ENCODE measurements at places on chromosomes 1 and 21.

DNA sequence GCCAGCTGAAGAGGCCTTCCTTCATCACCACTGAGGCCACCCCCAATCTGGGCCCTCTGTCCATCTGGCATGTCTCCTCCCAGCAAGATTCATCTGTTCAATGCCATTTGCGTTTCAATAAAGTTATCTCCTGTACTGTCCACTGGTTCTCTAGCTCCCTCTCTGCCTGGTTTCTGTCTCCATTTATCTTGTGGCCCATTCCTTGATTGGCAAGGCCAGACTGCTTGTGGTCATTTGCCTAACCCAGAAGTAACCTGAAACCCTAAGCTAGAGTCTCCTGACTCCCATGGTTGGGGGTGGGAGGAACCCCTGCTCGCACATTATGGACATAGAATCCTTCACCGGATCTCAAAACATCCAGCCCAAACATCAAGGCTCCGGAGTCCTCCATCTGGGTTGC, 2.1 kb upstream of the IPO9 start:
- no peak for DNase-seq

DNA sequence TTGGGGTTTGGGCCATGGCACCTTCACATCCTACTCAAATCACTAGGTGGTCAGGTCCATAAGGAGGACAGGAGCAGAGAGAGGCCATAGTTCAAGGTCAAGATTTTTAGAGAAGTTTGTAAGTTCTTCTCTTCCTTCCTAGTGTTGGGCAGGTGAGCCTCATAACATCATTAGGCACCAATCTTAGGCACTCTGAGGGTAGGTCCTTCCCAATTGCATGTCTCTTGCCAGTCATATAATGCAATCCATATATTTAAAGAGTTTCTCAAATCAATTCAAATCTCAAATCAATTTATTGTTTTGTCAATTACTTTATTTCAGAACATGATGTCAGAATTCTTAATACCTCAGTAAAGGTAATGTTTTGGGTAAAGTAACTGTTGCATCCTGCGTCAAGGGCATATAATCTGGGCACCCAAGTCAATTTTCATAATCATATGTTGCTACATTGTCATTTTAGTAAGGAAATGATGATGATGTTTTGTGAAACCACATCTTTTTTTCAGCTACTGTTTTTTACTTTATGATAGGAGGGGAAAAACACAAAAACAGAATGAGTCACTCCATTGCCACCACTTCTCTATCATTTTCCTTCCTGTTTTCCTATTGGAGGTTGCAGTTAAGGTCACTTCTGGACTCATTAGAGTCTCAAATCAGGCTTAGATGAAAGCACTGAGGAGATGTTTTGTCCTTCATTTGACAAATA, 122.7 kb downstream of the UCHL5 start:
- DNase-seq: no peak

GRCh38 chr1:215606564-215607168, 39.6 kb downstream of the KCTD3 start:
- no peak for DNase-seq

DNA sequence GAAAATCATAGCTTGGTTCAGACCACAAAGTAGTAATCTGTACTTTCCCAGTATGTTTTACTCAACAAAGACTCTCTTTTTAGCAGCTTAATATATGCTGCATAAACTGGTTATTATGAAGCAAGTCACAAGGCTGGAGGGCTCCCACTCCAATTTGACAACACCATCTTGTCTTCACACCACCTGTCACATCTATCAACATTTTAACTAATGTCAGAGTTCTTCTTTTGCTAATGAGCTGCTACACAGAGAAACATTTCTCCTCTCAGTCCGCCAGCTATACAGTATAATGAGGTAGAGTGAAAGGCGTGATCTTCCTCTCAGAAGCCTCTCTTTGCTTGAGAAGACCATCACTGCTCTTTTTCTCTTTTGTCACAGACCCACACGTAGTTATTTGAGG, 230.1 kb downstream of the BARHL2 start:
- DNase-seq: no peak

GRCh38 chr1:236800002-236800620, 5.0 kb downstream of the MTR start:
- no peak for DNase-seq

GRCh38 chr21:28480470-28480869, 512.2 kb downstream of the LTN1 start:
- no peak for DNase-seq

GRCh38 chr1:108190686-108191416, 9.3 kb downstream of the SLC25A24 start:
- no peak for DNase-seq

GRCh38 chr1:208807446-208808127, 563.4 kb upstream of the PLXNA2 start:
- DNase-seq: peak; percentile 35

GRCh38 chr1:189697113-189697512, 780.6 kb downstream of the BRINP3 start:
- DNase-seq: no peak

GRCh38 chr21:45632160-45632559, 11.4 kb upstream of the PCBP3 start:
- no peak for DNase-seq

GRCh38 chr1:193656841-193657240, 470.4 kb upstream of the B3GALT2 start:
- DNase-seq: no peak

GRCh38 chr1:160363951-160364735, 2.7 kb upstream of the NHLH1 start:
- DNase-seq: no peak

GRCh38 chr1:157245823-157246222, 107.6 kb upstream of the ETV3 start:
- no peak for DNase-seq

- DNase-seq: no peak
Observed at GRCh38 chr1:183061194-183061593, 38.0 kb downstream of the LAMC1 start.

DNA sequence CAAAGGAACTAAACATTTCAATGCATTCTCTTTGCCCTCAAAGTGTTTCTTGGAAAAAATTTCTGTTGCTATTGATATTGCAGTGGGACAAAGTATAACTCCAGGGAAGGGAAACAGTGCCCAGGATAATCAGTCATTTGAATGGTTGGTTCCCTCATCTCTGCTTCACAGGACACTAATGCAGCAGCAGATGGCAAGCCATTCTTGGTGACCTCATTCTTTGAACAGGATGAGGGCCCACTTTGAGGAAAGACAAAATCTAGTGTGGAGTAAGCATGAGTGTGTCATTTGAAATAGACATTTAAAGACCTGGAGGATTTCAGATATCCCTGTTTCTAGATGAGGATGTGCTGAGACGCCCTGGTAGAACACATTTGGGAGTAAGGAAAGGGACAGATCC, 32.3 kb downstream of the CHRM3 start:
- no peak for DNase-seq

DNA sequence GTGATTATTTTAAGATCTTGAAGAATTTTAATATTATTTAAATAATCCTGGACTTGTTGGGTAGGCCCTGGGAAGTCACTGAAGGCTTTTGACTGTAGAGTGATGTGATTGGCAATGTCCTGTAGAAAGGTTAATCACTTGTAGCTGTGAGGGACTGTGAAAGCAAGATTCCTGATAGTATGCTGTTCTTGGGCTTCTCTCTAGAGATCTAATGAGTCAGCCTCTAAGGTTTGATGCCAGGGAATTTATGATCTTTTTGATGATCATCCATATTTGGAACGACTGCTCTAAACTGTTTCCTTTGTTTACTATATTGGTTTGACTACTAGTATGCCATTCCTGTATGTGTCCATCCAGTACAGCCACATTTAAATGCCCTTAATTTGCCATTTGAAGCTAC, 56.5 kb downstream of the CAMSAP2 start:
- no peak for DNase-seq

- DNase-seq: no peak
Observed at GRCh38 chr1:19799230-19800075, at the start of gene TMCO4. TSS of gene TMCO4 (minus strand) at chr1:19799916. CDS start at chr1:19780758, 19,158 bp downstream.

DNA sequence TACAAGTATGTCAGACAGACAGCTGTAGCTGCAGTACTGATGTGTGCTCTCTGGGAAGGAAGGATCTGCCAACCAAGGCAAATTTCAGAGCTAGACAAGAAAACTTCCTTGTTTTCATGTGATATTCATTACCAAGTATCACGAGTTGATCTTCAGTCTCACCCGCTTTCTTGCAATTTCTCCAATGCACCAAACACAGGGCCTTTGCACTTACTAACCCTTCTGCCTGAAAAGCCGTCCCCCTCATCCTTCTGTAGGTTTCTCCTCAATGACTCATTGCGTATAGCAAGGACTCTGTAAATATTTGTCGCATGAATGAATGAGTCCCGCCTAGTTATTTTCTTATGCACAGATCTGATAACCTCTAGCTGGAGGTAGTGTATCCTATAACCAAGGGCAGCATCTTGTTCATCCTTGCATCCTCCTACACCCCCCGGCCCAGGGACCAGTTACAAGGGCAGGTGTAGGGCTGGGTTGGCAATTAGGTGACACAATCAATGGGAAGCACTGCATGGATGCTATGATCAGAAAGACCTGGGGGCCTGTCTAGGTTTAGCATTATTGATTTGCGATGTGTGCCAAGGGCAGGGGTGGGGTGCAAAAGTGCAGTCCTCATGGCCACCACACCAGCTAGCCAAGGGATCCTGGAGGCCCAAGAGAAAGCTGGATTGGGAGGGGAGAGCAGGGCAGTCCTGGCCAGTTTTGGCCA, 51.4 kb upstream of the GPR157 start:
- no peak for DNase-seq

DNA sequence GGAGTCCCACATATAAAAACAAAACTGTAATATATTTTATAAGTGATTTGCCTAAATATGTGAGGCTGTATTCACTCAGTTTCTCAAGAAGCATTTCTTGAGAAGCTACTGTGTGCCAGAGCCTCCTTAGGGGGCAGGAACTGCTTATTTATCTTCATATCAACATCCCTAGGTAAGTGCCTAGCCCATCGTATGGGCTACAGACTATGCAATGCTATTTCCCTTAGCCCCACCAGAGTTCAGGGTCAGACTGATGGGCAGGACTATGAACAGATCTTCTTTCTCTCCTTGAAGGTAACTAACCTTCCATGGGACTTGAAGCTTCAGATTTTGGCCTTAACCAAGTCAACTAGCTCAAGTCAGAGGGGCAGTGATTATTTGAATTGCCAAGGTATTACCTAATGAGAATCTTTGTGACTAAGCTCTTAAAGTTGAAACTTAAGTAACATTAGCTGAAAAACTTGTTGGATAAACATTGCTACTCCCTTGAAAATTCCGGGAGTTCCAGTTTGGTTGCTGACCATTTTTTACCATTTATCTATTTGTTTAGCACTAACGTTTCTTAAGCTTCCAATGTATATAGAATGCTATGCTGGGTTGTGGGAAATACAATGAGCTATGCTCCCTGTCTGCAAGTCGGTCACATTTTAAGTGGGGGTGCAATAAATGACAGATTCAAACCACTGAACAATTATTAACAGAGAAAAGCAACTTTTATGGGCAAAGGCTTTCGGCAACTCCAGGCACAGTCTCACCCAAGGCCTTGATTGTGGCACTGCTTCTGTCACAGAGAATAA, 85.2 kb downstream of the GPR88 start:
- DNase-seq: no peak

- DNase-seq: no peak
Observed at GRCh38 chr1:22633697-22634463, 2.5 kb upstream of the C1QA start.

GRCh38 chr1:194658090-194658439, 1471.7 kb upstream of the B3GALT2 start:
- no peak for DNase-seq

DNA sequence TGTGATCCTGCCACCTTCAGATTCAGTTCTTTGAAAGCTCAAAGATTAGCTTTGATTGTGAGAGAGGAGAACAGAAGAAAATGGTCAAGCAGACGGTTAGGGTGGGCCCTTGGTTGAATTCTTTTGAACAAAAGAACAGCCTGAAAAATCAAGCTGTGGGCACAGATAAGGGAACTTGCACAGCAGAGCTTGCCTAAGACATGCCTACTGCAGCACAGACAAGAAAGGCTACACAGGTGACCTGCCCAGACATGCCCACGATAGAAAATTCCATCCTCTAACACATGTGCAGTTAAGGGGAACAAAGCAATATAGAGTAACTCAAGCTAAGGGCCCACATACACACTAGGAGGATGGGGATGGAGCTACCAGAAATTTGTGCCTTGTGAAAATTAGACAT, 512.5 kb upstream of the LRRC7 start:
- no peak for DNase-seq

GRCh38 chr1:176838276-176838995, 326.1 kb downstream of the ASTN1 start:
- DNase-seq: no peak

GRCh38 chr1:160429702-160430535, 29.6 kb downstream of the VANGL2 start:
- DNase-seq: no peak

DNA sequence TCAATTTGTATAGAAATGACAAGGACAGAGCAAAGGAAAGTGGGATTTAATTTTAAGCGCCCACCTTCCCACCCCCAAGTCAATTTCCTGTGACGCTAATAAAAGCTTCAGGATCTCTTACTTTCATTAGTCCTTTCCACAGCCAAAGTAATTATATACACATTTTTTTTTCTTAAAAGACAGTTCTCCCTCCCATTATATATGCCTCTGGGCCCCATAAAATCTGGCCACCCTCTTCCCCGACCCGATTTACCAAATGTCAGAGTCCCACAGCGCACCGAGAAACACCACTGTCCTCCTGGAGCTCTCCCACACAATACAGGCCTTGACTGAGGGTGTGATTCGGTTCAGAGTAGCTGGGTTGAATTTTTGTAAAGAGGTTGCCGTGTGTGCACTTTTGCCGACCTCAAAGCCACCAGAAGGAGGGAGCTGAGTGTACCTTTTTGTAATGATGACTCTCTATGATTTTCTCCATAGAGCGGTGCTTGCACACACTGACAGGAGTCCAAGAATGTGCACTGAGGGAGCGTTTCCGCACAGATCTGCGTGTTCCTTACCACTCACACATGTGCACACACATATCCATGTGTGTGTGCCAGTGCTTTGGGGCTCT, 26.2 kb upstream of the IL10 start:
- DNase-seq: no peak

DNA sequence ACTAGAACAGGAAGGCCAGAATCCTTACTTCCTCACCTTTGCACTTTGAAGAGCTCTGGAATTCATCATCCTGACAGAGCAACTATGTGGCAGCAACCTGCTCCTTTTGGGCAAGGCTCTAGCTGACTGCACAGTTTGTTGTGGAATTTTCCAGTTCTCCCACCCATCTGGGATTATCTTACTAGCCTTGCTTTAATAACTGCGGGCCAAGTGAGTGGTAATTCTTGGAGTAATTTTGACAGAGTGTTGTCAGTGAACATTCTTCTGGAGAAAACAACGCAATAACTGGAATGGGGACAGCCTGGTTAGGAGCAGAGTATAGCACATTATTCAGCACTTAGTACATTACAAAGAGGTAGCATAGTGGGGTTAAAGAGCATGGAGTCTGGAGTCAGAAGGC, 75.3 kb downstream of the NTMT2 start:
- no peak for DNase-seq

Measured in caudate nucleus (tissue), 63 donors.